Germinal center (tissue), 1 donor: ENCODE measurements at places on chromosomes 5 and 9.

DNA sequence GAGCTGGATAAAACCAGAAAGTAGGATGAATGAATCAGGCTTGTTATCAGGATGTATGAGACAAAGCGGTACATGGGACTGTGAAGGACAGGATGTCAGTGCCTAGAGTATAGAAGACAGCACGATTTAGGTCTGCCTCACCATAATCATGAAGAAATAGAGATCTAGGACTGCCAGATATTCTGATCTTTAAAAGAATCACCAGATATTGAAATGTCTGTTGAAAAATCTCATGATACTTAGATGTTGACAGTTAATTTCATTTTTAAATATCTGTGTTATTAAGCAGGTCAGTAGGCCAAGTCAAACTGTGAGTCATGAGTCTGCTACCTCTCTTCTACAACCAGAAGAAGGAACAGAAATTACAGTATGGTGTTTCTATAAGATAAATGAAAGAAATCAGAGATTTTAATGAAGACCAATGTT is 65.0 kb downstream of the ST8SIA4 start:
- no peak for DNase-seq

DNA sequence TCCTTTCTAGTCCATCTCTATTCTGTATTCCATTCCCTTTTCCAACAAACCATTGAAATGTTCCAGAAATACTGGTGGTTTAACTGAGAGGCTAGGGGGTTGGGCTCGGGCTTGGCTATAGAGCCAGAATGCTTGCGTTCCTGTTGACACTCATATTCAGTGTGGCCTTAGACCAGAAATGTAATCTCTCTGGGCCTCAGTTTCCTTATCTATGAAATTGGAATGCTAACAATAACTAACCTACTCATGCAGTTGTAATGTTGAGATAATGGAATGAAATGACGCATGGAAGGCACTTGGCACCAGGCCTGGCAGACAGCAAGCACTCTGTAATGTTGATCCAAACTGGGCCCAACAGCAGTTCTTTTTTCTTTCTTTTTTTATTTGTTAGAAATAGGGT is 26.8 kb downstream of the JADE2 start:
- DNase-seq = no peak

DNA sequence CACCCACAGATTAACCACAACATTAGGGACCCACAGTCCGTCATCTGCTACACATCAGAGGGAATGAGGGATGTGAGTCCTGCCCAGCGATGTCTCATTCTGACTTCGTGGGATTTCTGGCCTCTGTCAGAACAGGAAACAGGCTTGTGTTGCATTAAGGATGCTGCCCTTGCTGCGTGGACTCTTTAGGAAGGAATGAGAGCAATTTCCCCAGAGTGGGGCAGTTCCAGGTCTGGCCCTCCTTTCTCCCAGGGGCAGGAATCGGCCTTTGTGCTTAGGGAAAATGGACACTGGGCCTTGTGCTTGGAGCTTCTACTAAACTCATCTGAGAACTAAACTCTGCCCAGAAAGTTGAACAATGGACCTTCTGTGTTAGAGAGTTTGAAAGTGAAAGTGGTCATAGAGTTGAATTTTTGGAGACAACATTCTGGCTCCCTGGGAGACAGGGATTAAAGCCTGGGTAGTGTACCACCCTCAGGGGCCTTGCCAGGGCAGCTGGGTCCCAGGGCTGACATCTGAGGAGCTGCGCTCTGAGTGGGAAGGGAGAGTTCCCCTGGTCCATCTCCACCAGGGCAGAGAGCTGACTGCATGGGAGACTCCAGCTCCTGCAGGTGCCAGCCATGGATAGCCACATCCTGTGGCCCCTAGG is 37.8 kb upstream of the S1PR3 start:
- no peak for DNase-seq

DNA sequence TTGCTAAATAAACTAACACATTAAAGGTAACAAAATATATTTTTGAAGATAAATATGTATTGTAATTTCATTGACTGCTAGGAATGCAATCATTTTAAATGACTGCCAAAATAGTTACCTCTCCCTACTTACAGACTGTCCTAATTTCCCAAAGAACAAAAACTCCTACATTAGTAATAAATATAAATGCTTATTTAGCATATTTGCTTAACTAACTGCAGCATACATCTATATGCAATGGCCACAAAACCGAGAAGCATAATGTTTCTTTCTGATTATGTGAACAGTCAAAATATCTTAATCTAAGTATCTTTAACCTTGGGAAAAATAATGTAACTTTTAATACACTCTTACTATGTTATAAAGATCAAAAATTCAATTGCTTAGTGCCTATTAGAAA is 431.7 kb downstream of the HCN1 start:
- no peak for DNase-seq

- DNase-seq = no peak
Observed at GRCh38 chr5:5592541-5592940, 170.1 kb downstream of the ICE1 start.

- DNase-seq = no peak
Observed at GRCh38 chr5:148905541-148905940, 79.1 kb downstream of the ADRB2 start.

DNA sequence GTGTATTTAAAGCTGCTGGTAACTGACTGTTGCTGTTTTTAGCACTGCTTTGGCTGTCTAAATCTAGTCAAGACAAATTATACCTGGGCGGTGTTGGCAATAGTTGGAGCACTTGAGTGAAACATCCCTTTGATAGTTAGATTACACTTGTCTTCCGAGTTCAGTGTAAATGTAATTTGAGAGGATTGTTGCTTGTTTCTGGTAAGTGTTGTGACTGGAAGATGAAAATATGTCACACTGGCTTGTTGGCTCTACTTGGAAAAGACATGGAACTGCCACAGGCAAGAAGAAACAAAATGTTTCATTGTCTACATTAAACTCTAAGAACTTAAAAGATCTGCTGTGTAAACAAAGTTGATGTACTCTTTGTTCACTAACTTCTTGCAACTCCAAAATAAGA is 49.2 kb upstream of the PTPRD start:
- DNase-seq = no peak

- DNase-seq = no peak
Observed at GRCh38 chr5:119626086-119626485, 3.3 kb upstream of the FAM170A start.

GRCh38 chr5:14574096-14574495 is 7.5 kb upstream of the OTULINL start:
- no peak for DNase-seq

DNA sequence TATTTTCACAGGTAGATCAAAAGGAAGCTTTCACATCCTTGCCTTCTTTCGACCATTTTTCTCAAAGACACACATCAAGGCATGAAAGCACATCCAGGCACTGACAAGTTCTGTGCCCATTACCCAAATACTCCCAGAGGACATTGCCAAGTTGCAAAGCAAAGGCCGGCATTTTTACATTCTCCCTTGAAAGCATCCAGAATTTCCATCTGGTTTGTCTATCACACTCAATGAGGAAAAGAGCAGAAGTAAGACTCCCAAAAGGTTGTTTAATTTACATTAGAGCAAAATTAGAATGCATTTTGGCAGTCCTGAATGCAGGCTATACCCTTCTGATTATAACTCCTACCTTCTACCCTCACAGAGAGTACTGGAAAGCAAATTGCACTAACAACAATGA is 160.5 kb downstream of the EPB41L4A start:
- no peak for DNase-seq

DNA sequence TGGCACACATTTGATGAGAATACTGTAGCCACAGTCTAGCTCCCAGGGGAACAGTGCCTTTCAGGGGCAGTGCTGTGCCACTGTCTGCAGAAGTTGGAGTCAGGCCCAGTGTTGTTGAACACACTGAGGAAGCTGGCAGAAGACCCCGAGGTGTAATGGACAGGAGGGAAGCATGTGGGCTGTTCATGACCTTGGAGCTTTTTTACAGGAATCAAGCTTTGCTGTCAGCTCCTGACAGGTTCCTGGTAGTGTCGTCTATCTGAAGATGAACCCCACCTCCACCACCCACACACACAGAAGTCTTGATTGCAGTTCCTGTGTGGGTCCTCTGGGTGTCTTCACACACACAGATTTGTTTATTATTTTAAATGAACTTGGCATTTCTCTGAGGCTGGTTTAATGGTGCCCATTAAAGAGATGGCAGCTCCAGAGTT is 40.3 kb upstream of the TNFAIP8 start:
- peak; percentile 80 for DNase-seq

GRCh38 chr5:93100976-93101375 is 480.0 kb downstream of the NR2F1-AS1 start:
- no peak for DNase-seq

- DNase-seq = no peak
Observed at GRCh38 chr5:173706700-173707099, 90.2 kb upstream of the BOD1 start.

DNA sequence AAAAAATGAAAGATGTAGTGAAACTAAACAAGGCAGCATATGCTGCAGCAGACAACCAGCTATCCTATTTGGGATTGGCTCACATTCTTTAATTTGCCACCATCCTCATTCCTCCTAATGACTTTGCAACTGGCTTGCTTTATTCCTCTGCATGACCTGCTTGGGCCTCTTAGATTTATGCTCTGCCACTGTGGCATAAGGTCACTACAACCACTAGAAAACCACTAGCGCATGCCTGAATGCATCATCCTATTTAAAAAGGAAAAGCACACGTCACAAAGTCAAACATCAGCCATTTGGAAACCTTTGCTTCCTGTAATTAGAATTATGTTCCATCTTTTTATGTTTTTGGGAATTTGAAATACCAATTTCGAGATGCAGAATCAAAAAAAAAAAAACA is 40.8 kb upstream of the CCDC152 start:
- no peak for DNase-seq

DNA sequence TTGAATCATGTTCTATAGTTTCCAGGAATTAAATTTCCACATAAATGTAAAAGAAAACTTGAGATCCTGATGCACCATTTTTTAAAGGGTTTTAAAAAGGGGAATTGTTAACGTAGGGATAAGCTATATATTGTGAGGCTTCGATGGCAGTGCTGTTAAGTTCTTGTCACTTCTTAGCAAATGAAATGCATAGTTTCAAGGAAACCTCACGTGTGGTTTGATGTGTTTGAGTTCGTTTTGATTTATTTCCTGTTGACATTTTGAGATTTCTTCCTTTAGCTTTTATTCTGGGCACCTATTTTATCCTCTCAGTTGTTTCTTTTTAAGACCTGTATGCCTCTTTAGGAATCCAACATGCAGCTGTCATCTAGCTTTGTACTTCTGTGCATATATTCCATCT is 301.0 kb downstream of the DOCK8 start:
- DNase-seq = no peak

DNA sequence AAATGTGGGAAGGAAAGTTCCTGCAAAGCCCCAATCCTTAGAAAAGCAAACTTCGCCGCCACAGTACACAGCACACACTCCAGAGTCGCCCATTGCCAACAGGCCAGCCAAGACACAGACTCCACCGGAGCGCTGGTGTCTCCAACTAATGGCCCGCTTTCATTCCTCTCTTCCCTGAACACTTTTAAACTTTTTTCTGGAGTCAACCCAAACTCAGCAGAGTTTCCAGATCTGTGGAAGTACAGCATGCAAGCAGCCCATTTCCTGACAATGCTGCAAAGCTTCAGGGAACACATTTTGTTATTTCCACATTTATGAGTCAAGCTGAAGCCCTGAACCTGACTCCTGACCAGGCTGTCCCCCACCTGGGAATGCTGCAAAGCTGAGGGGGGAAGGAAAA is 351.9 kb downstream of the NFIB start:
- no peak for DNase-seq

- DNase-seq = no peak
Observed at GRCh38 chr5:154411338-154411737, 34.5 kb upstream of the SAP30L start.

DNA sequence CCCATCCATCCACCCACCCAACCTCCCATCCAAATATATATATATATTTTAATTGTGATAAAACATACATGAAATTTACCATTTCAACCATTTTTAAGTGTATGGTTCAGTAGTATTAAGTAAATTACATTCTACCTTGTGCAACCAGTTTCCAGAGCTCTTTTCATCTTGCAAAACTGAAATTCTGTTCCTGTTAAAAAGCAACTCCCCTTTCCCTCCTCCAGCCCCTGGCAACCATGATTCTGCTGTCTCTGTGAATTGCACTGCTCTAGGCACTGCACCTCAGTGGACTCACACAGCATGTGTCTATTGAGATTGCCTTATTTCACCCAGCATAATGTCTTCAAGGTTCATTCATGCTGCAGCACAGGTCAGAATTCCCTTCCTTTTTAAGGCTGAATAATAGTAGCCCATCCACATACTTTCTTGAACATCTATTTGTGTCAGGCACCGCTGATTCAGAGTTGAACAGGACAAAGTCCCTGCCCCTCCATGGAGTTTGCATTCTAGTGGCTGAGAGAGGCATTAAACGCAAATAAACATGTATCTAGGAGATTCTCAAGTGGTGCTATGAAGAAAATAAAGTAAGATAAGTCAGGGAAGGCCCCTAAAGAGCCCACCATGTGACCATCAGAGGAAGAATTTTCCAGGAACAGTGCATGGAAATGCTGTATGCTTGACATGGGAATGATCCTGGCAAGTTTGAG is 24.0 kb downstream of the CSF1R start:
- no peak for DNase-seq

DNA sequence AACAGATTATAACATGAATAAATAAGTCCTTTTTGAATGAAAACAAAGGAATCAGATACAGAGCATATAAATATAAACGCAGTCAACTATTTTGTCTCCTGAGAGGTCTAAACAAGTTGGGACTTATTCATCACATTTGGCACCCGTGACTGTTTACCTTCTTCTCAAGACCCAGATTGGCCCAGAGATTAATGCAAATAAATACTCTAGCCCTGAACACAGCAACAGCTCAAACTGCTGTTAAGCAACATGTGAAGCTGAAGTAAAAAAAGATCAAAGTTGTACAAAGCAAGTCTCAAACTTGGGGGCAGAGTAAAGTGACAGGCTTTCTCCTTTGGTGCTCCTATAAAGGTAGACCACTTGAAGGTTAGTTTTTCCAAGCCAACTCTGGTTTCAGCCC is 95.0 kb upstream of the NR5A1 start:
- no peak for DNase-seq

GRCh38 chr5:157532022-157532421 is 43.6 kb downstream of the ADAM19 start:
- DNase-seq = no peak

DNA sequence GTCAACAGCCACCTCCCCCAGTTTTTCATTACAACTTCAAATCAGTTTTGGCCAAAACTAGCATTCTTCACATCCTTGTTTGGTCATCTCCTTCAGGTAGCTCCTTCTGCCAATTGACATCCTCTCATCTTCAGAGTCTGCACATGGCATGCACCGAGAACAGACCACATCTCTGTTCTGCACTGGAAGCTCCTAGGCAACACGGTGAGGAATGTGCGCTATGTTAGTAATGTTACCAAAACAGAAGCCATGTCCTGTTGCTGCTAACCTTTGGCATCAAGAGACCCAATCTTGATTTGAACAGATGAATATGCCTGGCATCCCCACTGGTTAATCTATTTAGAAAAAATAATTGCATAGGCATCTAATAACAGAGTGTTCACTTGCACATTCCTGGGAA is 5.1 kb upstream of the HK3 start:
- no peak for DNase-seq

DNA sequence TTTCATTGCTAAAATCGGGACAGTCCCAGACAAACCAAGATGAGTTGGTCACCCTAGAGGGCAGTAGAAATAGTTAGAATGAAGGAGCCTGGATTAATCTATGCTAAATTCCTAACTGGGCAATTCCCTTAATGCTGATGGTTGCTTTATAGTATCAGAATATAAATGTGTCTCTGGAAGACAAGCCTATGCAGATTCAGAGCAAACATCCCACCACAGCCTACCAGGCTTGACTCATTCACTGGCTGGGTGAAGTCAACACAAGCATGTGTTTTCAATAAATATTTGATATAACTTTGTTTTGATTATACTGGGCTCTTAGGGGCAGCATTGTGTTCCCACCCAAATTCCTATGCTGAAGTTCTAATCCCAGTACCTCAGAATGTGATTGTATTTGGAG is 79.3 kb downstream of the RMI1 start:
- DNase-seq = no peak
